Stimulated activated CD4-positive, alpha-beta T cell treated with anti-CD3 and anti-CD28 coated beads, TNF-alpha, amount 100 ng/mL, for 48 hours (primary cell): ENCODE measurements at places on chromosomes 12 and 14.

DNA sequence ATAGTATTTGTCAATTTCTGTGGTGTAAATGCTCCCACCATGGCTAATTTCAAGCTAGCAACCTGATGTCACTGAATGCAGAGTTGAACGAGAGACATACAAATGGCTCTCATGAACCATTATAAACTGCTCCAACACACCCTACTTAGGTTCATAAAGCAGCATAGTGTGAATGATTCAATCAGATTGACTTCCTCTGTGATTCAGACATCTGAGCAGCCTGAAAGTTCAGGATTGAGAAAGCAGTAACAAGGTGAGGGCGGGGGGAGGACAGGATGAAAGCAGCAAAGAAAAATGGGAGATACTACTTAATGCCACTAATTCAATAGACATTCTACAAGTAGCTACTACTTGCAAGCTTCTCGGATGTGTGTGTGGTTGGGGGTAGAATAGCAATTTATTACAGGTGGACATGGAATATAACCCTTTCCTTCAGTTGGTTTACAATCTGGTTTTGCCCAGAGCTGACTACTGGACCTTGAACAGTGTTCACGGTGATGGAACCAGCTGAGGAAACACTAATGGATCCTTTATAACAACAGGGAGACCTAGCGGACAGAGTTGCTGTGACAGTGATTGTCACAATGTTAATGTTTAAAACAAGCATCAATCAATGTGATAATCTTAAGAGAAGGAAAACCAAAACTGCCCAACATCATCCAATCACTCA is 52.5 kb upstream of the PELI2 start:
- no peak for DNase-seq

DNA sequence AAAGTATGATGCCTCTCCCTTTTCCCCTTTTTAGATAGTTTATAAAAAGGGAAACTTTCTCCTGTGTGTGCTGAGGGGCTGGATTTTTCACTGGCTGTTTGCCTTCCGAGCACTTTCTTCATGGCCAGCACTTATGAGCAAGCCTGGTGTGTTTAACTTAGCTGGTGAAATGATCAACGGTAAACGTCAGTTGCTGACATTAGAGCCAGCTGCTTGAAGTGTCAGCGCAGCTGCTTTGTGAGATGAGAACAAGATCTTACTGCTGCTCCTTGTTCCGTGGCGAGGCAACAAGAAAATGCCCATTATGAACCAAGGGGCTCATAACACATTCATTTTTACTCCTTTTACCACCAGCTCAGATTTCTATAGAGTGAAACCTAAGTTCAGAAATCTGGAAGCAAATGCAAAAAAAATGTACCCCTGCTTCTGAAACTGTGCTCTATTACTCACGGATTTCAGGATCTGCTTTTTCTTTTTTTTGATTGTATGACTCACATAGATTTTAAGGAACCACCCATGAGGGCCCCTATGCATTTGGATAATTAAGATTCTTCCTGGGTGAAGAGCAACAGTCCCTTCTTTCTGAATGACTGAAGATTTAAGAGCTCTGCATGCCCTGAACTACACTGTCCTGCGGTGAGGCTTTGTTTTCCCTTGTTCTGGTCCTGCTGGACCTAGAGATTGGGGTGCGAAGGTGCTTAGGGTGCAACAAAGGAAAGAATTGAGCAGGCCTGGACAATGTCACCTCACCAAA is 74.3 kb upstream of the CPM start:
- no peak for DNase-seq

DNA sequence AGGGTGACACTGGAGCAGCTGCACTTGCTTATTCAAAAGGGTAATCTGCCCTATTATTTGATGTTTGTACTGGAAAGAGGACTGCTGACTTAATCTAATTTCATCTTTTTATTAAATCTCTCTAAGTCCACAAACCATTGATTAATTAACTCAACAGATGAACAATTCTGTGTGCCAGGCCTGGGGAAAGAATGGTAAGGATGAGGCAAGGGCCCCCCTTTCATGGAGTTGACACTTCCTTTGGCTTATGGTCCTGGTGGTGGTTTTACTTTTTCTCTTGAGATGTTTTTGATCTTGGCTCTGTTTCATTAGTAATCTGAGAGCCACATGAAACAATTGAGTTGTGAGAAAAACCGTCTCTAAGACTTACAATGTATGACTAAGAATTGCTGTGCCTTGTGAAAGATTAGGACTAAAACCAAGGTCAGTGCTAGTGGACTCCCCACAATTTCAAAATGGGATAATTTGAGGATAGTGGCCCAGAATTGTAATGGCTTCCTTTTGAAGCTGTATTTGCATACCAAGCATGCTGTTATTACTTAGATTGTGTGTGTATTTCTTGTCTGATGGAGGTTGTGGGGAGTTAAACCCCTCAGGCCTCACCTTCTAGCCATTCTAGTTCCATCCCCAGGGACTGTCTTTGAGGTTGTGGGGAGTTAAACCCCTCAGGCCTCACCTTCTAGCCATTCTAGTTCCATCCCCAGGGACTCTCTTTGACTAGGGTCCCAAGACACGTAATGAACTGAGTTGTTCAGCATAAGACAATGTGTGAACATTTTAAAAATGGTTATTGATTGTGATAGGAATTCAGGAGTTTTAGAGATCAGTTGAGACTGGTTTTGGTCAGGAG is 52.5 kb upstream of the EVL start:
- DNase-seq = no peak

DNA sequence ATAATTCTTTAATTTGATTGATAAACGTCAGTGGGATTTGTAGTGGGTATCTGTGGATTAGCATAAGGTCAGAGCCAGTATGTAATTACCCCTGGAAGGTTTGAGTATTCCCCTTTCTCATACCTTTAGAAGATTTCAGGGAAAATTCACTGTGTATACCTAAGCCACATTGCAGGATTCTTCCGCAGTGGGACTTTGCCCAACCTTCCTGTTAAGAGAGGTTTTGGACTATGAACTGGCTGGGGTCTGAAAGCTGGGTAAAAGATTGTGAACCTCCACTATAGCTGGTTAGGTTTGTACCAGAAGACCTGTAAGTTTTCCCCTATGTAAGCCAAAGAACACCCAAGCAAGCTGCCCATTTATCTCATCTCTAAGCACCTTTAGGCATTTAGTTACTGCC is 150.2 kb downstream of the TTC6 start:
- DNase-seq = no peak

DNA sequence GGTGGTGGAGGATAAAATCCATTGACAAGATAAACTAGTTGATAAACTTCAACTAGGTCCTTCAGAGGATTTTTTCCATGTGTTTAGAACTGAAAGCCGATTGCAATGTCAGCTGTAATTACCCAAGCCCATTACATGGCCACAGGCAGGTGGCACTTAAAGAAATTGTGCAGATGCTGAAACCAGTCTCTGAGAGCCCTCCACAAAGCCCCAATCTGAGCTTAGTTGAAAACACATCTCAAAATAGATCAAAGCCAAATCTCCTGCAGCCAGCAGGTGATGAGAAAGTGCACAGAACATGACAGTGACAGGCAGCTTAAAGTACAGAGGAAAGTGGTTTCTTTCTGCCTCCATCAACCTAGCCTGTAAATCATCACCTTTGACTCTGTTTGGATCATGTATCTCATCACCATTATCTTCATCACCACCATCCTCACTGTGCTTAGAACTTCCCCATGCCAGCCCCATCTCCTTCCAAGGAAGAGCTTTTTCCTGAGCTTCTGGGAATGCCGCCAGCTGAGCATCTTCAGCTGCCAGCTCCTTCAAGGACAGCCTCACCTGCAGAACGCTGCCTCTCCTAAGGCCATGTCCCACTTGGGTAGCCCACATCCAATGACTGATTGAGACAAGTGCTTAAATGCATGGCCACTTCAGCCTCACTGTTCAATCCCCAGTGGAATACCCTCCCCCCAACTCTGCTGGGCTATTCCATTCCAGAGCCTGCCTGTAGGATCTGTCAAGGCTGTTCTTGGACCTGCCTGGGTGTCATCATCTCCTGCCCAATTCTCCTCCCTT is 219.5 kb upstream of the TMEM132C start:
- DNase-seq = no peak

GRCh38 chr14:61749264-61749663 is 13.0 kb upstream of the SNAPC1 start:
- no peak for DNase-seq

- no peak for DNase-seq
Measured at GRCh38 chr12:101539148-101539547, 55.6 kb upstream of the MYBPC1 start.

DNA sequence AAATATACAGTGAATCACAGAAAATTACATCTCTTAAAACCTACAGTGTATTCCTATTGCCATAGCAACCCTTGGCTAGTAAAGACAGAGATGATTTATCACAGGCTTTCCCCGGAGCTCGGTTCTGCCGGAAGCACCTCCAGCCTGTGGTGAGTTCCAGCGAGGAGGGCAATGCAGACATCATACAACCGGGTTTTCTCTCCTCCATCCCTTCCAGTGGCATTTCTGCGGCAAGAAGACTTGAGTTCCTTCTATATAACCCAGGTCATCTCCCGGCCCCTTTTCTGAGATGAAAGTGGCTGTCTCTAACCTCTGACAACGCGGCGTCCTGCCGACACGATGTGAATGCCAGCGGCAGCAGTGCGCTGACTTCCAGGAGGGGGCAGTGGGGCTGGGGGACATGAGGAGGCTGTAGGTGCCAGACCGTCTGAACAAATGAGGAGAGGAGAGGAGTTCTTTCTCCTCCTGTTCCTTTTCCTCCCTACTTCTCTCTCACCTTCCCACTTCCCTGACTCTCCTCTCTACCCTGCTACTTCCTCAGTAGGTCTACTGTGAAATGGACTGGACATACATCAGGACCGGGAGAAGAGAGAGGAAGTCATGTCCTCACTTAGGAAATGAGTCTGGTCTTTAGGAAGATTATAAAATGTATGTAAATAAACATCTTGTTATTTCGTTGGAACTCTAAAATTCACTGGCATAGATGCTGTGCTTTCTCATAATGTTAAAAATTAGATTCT is 68.6 kb upstream of the MAX start:
- peak; percentile 27 for DNase-seq

DNA sequence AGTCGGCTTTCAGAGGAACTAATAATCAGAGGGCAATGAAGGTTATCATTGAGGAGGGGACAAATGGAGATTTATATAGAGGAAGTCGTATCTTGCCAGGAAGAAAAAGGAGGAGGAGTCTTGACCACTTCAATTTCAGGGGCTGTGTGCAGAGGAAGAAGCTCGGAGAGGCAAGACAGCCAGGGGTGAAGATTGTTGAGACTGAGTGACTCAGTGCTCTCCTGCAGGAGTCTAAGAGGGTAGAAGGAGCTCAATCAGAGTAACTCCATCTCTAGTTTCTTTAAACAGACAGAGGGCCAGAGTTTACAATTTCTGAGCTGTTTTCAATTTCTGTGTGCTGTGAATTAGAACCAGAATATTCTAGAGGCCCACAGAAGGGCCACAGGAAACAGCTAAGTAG is 439.3 kb upstream of the PRICKLE1 start:
- no peak for DNase-seq

DNA sequence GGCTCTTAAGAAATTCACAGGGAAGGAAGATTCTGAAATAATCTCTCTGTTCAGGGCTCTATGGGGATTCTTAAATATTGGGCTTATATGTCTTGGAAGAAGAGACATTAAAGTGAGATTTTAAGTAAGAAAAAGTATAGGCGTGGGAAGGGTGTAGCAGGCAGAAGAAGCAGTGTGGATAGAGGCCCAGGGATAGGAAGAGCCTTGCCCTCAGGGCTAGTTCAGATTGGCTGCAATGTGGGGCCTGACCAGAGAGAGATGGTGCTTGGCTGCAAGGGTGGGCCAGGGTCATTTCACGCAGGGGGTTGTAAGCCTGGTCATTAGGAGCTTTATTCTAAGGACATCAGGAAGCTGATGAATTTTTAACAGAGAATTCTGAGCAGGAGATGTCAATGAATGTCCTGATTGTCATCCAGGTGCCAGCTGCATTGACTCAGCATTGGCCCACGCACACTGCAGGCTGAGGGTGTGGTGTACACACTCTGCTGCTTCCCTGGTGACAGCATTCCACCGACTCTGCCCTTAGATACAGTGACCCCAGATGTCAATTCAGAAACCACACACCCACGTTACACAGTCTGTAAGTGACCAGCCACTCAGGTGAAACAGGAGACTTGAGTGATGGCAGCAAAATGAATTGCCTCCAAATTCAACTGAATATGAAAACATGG is 582.5 kb downstream of the NRXN3 start:
- no peak for DNase-seq

DNA sequence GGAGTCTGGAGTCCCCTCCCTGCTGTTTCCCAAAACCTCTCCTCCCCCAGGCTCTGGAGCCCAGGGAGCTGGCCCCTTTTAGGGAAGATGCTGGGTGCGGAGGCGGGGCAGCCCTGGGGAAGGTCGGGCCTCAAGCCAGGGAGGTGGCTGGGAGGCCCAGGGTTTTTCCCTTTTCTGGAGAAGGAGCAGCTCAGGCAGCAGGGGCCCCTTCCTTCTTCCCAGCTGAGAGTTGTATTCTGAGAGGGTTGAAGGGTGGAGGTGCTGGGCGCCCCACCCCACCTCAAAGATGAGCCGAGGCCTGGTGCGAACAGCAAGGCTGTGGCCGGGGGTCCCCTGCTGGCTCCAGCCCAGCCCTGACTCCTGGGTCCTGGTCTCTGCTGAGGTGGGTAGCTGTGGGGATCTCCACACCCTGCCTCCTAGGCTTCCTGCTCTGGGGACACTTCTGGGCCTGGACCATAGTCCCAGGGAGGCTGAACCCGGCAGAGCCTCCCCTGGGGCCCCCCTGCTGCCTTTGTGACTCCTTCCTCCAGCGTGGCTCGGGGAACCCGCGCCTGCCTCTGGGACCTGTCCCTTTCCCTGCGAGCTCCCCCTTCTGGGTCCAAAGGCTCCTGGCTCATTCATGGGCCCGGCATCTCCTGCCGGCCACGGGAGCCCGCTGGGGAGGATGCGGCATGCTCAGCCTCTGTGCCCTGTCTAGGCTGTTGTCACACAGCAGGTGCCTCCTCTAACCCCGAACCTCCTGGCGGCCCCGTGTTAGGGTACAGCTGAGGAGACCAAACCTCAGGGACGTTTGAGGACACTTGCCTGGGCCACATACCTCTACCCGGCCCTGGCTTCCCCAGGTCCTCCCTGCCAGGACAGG is 4.4 kb downstream of the TRMT61A start:
- DNase-seq = no peak

DNA sequence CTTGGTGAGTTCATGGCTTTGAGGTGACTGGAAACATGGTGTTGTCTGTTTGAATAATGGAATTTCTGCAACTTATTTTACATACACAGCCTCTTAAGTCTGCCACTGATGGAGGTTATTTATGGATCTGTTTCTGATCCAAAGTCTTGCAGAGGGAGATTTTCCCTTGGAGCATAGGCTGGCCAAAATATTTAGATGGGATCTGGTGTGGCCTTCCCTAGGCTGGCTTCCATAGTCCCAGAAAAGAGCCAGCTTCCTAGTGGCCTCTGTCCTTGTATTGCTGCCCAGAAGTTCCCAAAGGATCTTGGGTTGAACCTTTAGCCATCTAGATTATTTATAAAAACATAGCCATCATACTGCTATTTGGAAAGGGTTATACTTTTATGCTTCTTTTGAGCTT is 491.1 kb upstream of the RGS6 start:
- no peak for DNase-seq

GRCh38 chr14:57038689-57039088 is 228.4 kb upstream of the OTX2 start:
- no peak for DNase-seq
